ENCODE measurements at places on chromosomes 7 and 10.

DNA sequence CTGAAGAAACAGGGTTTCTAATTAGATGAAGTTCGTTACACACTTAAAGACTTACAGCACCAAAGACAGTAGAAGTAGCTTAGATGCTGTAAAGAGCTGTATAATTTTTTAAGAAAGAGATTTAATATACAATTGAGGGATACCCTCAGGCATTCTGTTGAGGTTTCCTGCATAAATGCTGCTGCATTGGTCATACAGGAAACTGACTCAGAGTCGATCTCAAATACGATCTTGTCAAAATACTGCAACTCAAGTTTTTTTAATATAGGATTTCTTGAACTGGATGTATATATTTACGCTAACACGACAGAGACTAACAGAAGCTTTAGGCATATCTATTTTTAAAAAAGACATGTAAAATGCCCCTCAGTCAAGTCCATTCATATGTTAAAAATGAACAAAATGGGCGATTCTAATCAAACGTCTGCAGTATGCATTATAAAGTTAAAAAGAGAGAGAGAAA is 2.4 kb upstream of the ARID5B start:
- DNase-seq: no peak

GRCh38 chr10:86211691-86212390 is 154.8 kb downstream of the GRID1 start:
- no peak for DNase-seq

DNA sequence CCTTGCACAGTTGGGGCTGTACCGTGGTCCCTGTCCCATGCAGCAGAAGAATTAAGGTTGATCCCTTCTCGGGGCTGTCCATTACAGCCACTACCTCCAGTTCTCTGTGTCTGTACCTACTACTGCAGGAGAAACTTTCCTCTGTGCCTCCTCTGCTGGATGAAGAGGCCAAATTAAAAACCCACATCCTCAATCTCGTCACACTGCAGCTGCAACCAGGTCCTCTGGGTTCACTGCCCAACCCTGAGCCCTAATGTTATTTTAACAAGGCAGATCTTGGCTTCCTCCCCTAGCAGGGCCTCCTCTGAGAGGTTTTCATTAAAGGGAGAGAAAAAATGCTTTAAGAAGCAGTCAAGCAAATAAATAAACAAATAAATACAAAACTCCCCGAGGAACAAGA is 66.6 kb downstream of the PLXNA4 start:
- no peak for DNase-seq

GRCh38 chr7:70069977-70070376 is 471.7 kb downstream of the AUTS2 start:
- DNase-seq: no peak

DNA sequence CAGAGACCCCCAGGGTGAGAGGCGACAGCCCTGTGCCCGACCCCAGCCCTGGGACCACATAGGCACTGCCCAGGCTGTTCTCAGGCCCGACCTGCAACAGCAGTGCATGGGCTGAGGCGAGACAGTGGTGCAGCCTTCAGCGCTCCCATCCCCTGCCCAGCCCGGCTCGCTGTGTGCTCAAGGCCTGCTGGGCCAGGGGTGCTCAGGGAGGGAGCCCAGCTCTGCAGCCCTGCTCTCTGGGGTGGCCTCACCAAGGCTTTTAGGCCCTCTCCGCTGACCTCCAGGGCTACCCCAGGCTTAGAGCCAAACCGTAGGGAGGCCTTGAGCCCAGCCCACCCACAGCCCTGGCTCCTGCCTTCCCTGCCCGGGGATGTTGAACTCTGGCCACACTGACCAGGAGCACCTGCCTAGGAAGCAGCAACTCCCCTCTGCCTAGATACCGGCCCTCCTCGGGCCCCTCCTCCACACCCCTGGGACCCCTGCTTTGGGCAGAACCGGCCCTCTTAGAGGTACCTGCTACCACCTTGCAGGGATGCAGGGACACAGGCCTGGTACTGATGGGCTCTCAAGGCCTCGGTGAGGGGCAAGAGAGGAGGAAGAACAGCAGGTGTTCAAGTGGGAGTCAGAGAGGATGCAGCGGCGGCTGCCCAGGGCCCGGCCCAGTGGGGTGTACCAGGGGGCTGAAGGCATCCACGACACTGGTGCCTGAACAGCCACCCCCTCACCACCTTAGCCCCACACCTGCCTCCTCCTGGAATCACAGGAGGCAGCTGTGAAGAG is 231.5 kb downstream of the ELFN1 start:
- DNase-seq: no peak

GRCh38 chr10:126576336-126576735 is 94.2 kb downstream of the C10orf90 start:
- no peak for DNase-seq

- DNase-seq: peak; percentile 74
These were observed 138.1 kb downstream of the GNAI1 start for GRCh38 chr7:80272560-80273239.

GRCh38 chr10:123636598-123637325 is 29.4 kb upstream of the GPR26 start:
- no peak for DNase-seq

- DNase-seq: no peak
These were observed 25.1 kb upstream of the LIMK1 start for GRCh38 chr7:74058486-74058885.

GRCh38 chr10:44569193-44570091 is 184.5 kb upstream of the CXCL12 start:
- DNase-seq: no peak

GRCh38 chr7:50335795-50336754 is 31.6 kb downstream of the IKZF1 start:
- DNase-seq: no peak

- no peak for DNase-seq
These were observed 244.4 kb downstream of the TNS3 start for GRCh38 chr7:47337531-47337930.

- DNase-seq: no peak
These were observed 35.5 kb downstream of the GOT1 start for GRCh38 chr10:99394761-99395386.

- no peak for DNase-seq
These were observed 38.6 kb upstream of the ACSL5 start for GRCh38 chr10:112335111-112335867.

DNA sequence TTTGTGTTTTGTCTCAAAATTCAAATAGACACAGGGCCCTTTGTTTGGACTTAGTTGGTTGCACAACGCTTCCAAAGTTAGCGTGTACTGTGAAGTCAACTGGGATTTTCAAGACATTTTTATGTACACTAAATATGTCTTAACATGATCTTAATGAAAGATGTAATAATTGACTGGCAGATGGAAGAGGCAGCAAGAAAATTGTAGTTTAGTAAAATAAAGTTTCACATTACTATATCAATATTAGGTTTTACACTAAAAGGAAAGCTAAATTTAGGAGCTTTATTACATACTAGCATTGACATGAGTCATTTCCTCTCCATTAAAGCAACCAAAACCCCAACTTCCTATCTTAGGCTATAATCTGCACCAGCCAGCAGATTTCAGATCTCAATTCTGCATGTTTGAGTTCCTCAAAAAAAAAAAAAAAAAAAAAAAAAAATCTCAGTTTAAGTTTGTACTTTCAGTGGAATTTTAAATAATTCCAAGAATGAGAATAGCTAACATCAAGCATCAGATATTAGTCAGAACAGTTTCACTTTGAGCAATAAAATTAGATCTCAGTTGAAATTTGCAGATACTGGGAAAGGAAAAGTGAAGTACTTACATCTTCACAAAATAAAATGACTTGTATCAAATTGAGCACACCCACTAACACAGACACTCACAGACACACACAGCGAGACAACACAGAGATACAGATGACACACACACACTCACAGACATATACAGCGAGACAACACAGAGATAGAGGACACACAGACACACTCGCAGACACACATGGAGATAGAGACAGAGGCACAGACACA is 346.6 kb upstream of the KLF6 start:
- DNase-seq: no peak

GRCh38 chr10:70907637-70908405 is 19.5 kb upstream of the PCBD1 start:
- no peak for DNase-seq

GRCh38 chr10:120459185-120459584 is 2.2 kb downstream of the PLPP4 start:
- no peak for DNase-seq

DNA sequence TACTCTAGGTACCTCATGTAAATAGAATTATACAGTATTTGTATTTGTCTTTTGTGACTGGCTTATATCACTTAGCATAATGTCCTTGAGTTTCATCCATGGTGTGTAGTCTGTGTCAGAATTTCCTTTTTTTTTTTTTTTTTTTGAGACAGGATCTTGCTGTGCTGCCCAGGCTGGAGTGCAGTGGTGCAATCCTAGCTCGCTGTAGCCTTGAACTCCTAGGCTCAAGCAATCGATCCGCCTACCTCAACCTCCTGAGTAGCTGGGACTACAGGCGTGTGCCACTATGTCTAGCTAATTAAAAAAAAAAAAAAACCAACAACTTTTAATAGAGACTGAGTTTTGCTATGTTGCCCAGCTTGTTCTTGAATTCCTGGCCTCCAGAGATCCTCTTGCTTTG is 89.8 kb upstream of the PODXL start:
- no peak for DNase-seq

DNA sequence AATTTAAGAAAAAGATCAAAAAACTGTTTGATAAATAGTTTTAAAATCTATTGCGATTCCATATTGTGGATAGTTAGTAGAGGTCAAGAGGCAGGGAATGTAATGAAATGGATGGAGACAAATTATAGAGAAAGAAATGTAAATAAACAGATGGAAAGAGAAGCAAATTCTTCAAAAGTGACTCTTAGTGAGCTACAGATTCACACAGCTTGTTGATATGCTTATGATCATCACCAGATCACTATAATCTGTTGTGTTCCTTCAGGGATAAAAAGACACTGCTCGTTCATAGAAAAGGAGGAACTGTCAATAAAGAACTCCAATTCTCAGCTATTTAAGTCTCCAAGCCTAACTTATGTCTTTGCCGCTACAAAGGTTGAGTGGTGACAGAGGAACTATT is 251.4 kb upstream of the SEMA3C start:
- no peak for DNase-seq

DNA sequence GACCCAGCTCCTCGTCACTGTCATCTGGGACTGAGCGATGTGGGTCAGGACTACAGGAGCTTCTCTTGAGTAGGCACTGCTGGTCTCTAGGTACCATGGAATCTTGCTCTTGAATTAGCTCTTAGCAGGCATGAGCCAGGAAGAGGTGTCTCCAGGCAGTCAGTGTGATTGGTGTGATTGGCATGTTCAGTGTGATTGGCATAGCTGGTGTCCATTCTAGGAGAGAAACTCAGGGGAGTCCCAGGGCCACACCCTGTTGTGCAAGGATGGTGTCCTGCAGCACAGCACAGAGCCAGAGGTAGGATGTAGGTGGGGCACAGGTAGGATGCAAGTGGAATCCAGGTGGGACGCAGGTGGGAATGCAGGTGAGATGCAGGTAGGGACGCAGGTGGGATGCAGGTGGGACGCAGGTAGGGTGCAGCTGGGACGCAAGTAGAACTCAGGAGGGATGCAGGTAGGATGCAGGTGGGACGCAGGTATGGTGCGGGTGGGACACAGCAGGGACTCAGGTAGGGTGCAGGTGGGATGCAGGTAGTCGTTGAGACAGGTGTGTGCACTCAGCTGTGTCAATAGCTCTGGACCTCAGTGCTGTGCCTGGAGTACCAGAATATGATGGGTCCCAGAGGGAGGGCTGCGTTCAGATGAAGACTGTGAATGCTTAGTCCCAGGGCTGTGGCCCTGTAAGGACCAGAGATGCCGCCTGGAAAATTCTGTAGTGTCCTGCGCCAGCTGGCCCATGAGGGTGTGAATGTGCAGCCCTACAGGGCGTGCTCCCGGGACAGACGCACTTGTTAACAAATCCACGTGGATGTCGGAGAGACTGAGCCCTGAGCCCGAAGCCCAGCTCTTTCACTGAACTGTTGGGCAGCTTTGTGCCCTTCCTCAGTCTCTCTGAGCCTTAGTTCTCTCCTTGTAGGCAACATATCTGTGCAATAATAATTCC is 248.2 kb upstream of the PITRM1 start:
- no peak for DNase-seq

- DNase-seq: no peak
These were observed 91.3 kb downstream of the TCF7L2 start for GRCh38 chr10:113041324-113041723.

DNA sequence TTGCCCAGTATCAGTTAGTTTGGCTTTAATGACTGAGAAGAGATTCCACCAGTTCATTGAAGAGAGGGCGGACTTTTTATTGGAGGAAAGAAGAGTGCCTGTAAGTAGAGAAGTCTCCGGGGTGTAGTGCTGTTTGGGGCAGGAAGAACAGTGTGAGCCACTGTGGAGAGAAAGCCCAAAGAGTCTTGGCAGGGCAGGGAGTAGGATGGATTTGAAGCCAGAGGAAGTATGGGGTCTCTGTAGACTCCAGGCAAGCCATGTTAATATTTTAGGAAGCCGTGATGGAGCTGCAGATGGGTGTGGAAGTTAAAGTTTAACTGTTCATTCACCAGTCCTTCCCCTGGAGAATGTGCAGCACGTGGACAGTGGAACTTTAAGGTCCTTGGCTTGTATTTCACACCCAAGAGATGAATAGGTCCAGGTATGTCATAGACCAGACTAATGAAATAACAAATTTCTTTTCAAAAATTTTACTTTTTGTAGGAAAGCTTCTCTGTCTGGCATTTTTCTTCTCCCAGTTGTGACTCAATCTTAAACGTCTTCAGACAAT is 54.1 kb downstream of the TCF7L2 start:
- no peak for DNase-seq

- no peak for DNase-seq
These were observed at the start of gene PRSS2 for GRCh38 chr7:142770661-142771352. Gene PRSS2, plus strand, starts transcription at chr7:142770970. Its CDS starts 13 bp downstream, at chr7:142770983.

GRCh38 chr7:64916-65341 is 127.4 kb upstream of the FAM20C start:
- DNase-seq: no peak

DNA sequence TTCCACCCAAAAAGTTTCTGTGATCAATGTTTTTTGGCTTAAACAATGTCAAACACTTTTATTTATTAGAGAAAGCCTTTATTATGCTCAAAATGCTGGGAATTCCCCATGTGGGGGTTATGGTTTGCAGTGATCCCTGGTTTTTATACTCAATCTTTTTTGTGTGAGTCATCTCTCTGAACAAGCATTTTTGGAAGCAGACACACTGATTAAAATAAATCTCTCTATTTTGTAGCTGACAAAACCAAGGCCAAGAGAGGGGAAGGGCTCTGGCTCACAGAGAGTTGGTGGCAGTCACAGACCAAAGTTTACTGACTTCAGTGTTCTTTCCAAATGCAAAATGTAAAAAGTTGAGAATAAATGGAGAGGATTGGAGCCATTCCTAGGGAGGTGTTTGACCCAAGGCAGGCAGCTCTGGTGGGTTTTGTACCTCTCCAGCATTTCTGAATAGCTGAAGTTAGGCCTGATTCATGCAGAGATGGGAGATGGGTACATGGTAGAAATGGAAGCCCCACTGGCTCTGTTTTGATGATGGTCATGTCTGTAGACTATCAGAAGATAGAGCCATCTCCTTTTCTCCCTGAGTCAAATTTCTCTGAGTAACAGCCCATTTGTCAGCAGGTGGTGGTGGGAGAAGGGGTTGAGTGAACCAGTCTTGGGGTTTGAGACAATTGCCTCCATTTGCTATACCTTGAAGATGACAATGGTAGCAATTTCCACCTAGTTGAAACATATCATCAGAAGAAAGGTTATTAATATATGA is 45.4 kb upstream of the NAMPT start:
- no peak for DNase-seq

- DNase-seq: no peak
These were observed 66.5 kb upstream of the TCF7L2 start for GRCh38 chr10:112883360-112884178.

GRCh38 chr7:36661135-36661840 is 63.0 kb downstream of the AOAH start:
- DNase-seq: no peak
